ENCODE measurements at places on chromosomes 12 and 14.

- DNase-seq: no peak
These were observed 7.5 kb downstream of the DUSP6 start for GRCh38 chr12:89344862-89345202.

- DNase-seq: no peak
These were observed 45.0 kb upstream of the OR6J1 start for GRCh38 chr14:22689199-22689598.

GRCh38 chr12:57477710-57478681, 1.7 kb downstream of the ARHGAP9 start:
- DNase-seq: no peak

DNA sequence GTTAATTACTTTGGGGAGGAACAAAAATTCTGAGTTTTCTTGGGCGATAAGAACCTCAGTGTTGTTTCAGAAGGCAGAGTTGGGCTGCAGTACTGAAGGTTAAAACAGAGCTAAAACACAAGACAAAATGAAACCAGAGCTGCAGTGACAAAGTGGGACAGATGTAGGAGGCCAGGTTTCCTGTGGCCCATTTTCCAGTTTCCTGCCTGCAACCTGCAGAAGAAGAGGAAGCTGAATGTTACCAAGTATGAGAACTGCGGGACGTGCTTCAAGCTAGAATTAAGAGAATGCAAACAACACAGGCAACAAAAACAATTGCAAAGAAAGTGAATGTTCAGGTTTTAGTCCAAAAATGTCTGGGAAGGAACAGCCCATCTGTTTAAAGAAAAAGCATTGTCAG, 17.8 kb downstream of the ELK3 start:
- DNase-seq: no peak

GRCh38 chr14:89920056-89920455, 34.5 kb downstream of the EFCAB11 start:
- DNase-seq: no peak

GRCh38 chr12:12812174-12812573, 972 bp upstream of the DDX47 start:
- DNase-seq: no peak

Data from NCI-H1694 treated with DMSO at 0.1 percent for 48 hours (cell line).